Effector CD8-positive, alpha-beta T cell (primary cell): ENCODE measurements at places on chromosomes 7 and 10.

- no peak for DNase-seq
These were observed 106.4 kb downstream of the ELMO1 start for GRCh38 chr7:37342176-37342687.

- no peak for DNase-seq
These were observed 27.7 kb downstream of the ANXA8 start for GRCh38 chr10:47456079-47456785.

DNA sequence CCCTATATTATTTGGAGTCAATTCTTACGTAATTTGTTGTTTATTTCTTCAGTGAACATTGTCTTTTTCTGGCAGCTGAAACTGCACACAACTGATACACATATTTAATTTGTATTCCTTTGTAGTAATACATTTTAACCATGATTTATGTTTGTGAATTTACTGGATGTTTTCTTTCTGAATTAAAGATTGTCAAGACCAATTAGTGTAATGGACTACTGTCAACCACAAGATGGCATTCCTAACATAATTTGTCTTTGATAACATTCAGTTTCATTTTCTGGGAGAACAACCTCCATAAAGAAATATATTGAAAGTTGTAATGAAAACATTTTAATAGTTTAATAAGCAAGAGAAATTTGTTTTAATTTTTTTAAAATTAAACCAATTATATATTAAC is 10.1 kb downstream of the THNSL1 start:
- DNase-seq, result no peak

DNA sequence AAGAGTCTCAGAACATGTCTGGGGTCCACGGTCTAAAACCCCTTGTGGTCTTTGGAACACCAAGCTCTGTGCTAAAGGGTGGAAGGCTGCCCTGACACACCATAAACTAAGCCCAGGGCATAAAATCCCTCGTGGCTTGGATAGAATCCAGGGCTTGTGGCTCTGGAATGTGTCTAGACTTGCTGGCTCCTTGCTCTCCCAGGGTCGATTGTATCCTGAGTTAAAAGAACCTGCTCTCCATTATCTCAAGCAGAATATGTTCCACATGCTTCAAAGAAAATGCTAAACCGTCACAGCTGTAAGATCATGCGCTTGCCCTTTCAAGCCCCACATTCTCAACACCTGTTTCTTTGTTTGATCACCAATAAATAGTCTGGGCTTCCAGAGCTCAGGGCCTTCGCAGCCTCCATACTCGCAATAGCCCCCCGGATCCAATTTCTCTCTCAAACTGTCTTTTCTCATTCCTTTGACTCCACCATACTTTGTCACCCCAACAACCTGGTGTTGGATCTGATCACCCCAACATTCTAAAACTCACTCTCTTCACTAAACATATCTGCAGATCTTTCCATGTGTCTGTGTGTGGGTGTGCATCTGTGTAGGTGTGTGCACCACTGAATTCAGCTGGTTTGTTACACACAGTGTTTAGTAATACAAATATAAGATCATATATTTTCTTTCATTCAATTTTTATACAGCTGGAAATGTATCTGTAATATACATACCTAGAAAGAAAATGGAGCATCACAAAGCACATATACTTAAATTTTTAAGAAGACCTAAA is 238.5 kb downstream of the ZMYND11 start:
- DNase-seq, result no peak

- DNase-seq, result no peak
These were observed 116.0 kb downstream of the NPTX2 start for GRCh38 chr7:98733036-98733435.

DNA sequence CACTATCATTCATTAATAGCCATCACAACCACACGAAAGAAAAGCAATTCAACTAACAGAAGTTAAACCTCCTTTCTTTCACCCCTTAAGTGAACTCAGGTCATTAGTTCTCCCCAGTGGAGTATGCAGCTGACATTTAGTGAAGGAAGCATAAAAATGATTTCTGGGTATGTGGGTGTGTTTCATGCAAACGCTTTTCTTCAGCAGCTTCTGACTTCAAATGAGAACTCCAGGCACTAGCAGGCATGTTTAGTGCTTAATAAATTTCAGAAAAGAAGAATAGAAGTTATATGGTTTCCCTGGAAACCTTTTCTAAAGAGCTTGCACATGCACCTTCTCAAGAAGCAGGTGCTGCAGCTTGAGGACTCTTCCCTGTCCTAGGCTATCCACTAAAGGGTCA is 62.5 kb downstream of the PIK3CG start:
- DNase-seq, result no peak

GRCh38 chr10:82212753-82213152 is 337.8 kb downstream of the NRG3 start:
- no peak for DNase-seq

GRCh38 chr10:108970016-108970415 is 953.3 kb downstream of the XPNPEP1 start:
- no peak for DNase-seq

GRCh38 chr10:124321433-124322089 is 97.2 kb downstream of the OAT start:
- DNase-seq, result no peak

- no peak for DNase-seq
These were observed 45.1 kb downstream of the UNC5B start for GRCh38 chr10:71257319-71257997.

- DNase-seq, result no peak
These were observed 72.4 kb upstream of the LRRC4 start for GRCh38 chr7:128103498-128104107.

- DNase-seq, result no peak
These were observed 35.8 kb downstream of the MINDY3 start for GRCh38 chr10:15824498-15824897.

GRCh38 chr7:3733541-3734140 is 432.6 kb downstream of the SDK1 start:
- no peak for DNase-seq

DNA sequence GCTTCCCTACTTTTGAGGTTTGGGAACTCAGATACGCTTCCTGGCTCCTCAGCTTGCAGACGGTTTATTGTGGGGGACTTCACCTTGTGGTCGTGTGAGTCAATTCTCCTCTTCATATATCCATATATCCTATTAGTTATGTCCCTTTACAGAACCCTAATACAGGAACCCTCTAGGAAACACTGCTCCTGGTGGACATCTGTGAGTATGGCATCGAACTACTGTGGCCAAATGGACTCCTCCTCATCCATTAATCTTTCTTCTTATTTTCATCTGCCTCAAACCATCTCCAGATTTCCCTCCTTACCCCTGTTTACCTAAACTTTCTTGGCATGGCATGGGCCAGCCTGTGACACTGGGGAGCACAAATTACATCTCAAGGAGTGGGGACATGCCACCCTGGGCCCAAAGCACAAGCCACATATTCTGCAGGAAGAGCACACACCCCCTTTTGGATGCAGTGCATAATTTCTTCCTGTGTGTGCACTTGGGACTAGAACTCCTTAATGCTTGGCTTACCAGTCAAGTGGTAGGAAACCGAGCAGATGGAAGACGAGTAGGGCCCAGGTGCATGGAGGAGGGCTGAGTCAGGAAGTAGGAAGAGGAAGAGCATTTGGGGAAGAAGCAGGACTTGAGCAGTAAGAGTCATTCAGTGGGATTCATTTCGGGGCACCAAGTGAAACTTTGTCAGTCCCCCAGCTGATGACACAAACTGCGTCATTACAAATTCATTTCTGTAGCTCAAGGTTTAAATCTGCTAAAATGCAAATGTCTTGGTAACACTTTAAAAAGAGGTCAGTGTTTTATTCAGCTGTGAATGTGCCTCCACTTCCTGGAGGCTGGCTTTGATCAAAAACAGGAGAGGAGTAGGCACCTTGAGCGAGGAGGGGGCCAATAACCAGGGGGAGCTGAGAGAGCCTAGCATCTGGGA is 80.8 kb upstream of the PLXNA4 start:
- DNase-seq, result no peak

DNA sequence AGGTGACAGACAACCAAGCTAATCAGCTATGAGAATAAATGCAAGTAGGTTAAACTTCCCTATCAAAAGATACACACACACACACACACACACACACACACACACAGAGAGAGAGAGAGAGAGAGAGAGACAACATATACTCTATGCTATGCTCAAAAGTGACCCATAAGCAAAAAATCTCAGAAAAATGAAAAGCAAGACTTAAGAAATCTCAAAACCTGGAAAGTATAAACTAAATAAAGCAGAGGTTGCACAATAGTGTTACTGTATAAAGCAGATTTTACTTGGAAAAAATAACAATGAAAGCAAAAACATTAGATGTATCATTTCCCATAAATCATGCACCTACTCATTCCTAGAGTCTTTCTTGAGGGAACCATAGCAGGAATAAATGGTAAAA is 221.5 kb downstream of the INHBA start:
- no peak for DNase-seq

DNA sequence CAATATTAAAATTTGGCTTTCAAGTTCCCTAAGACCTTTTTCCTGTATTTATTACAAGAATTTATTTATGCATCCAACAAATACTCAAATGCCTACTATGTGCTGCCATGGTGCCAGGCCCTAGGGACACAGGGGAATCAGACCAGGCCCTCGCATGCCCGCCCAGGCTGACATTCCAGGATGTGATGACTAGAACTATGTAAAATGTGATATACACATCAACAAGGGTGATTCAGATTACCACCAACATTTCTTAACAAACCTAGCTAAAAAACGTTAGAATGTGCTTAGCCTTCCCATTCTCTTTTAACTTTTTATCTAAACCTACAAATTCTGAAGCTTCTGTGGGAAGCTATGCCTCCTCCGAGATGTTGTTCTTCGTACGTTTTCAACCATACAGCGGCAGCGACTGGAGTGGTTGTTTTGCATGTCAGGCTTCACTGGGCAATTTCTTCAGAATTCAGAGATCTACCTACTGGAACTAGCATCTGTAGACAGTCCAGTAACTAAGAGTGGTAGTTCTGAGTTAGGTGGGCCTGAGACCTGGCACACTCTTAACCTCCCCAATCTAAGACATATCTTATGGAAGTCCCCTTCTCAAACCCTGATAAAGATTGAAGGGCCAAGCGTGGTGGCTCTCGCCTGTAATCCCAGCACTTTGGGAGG is 22.1 kb downstream of the GNA12 start:
- no peak for DNase-seq

DNA sequence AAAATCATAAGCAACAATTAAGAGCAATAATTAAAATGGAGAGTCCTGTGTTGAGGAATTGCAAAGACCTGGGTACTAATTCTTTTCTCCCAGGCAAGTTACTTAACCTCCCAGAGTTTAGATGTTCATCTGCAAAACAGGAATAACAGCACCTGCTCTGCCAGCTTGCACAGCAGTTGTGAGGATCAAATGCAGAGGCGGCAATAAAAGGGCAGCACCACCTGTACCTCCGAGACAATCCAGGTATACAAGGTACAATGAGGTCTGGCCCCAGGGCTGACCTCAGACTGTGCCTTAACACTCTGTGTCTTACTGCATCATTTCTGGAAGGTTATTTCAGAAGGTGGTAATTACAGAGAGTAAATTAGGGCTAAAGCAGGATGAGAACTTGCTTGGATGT is 14.5 kb upstream of the FAM204A start:
- no peak for DNase-seq

GRCh38 chr7:80860554-80860953 is 58.3 kb downstream of the SEMA3C start:
- no peak for DNase-seq
